ENCODE measurements at places on chromosomes 6 and 20. TPM values are rescaled to one million over a fixed set of nuclear protein-coding genes. Genes with fewer than 3 reads are reported as not detected.

DNA sequence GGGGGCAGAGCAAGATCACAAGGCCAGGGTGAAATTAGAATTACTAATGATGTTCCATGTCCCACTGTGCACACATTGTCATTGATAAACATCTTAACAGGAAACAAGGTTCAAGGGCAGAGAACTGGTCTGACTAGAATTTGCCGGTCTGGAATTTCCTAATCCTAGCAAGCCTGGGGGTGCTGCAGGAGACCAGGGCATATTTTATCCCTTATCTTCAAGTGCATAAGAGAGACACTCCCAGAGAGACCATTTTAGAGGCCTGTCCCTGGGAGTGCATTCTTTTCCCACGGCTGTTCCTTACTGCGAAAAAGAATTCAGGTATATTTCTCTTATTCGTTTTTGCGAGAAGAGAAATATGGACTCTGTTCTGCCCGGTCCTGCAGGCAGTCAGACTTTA lies 41.5 kb downstream of the CD83 start:
- DNase-seq: no peak

GRCh38 chr6:42227173-42227850 lies 9.7 kb upstream of the MRPS10 start:
- DNase-seq: no peak

Gene CSNK2A1
- 124 TPM for total RNA-seq

DNA sequence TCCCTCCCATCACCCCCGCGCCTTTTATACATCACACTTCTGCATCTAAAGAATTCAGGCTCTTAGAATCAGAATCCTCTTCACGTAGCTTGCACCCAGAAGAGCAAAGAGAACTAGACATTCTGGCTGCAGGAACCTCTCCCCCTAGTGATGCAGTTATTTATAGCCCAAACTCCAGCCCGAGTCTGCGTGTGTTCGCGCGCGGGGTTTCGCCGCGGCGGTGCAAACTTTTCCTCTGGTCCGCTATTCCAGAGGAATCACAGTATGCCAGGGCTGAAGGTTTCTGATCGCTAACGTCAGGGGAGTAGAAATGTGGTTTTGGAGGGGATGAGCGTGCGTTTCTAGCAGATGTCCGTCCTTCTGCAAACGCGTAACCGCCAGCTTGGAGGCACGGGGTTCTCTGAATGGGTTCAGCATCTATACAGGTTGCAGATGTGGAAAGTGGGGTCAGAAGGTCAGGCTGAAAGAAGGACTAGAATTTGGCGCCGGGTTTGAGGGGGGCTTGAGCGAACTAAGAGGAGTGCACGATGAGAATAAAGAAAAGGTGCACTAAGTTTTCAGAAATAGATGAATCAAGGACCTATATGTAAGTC lies 1.8 kb downstream of the EPHA7 start:
- no peak for DNase-seq

Gene GFOD1
- 4.4 TPM for total RNA-seq

DNA sequence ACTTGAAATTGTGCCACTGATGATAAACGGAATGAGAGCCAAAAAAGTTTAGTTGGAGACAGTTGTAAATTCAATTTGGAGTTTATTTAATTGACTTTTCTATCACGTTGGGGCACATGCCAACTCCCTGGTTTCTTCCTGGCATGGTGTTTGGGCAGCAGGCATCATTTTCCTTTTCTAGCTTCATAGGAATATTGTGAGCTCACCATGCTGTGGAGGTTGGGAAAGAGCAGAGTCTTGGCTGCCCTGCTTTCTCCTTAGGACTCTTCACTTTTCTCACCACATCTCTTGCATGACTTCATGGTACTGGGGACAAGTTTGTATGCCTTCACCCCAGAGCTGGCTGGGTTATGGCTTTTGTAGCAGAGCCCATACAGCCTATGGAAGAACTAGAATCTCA lies 6.4 kb downstream of the SCAND1 start:
- no peak for DNase-seq

Gene CCDC170
- total RNA-seq: 0.11 TPM

GRCh38 chr20:50234288-50234687 lies 43.7 kb downstream of the CEBPB start:
- no peak for DNase-seq

- DNase-seq: peak; percentile 49
Measured at GRCh38 chr20:51221791-51222408, 199.0 kb upstream of the KCNG1 start.

Gene MYBL2
- 76.2 TPM for total RNA-seq

GRCh38 chr6:6890400-6890858 lies 217.3 kb upstream of the RREB1 start:
- DNase-seq: peak; percentile 66

GRCh38 chr6:146938266-146938665 lies 266.0 kb upstream of the STXBP5 start:
- no peak for DNase-seq

Gene LGSN
- total RNA-seq: 0.07 TPM

Gene SLC25A27
- total RNA-seq: 0.52 TPM

Gene GTSF1L
- total RNA-seq: not detected

DNA sequence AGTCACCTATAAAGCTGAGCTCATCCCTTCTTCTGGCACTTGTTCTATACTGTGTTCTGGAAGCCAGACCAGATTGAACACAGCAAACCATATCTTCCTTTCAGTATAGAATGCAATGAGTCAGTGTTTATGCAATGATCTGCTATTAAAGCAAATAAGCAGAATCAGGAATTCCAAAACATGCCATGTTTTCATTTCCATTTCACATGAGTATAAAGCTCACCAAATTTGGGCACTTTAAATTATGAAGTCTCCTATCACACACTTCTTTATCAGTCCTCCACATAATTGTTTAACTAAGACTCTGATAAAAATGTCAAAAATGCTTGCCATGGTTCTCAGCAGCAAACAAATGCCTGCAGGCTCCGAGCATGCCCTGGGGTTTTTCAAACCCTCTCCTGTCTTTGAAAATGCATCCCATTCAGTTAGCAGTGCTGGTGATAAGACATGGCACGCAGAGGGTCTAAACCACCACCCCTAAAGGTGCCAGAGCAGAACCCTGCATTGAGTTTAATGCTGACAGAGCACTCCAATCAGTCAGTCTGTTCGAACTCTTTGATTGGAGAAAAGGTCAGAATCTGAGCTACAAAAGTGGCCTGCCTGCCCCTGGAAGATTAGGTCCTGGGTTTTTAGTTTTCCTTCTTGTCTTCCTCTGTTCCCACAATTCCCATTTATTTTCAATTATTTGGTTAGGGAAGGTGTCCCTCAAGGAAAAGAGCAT lies 234.1 kb downstream of the GMPR start:
- DNase-seq: no peak

Gene PKIB
- total RNA-seq: 62.9 TPM

- DNase-seq: no peak
Measured at GRCh38 chr6:24378473-24379097, 20.7 kb upstream of the DCDC2 start.

- no peak for DNase-seq
Measured at GRCh38 chr20:3909952-3910366, 20.8 kb downstream of the PANK2 start.

Gene ZNF165
- total RNA-seq: 3.5 TPM

- no peak for DNase-seq
Measured at GRCh38 chr6:137099689-137100403, 55.1 kb upstream of the IL20RA start.

GRCh38 chr6:16844183-16844582 lies 82.9 kb upstream of the ATXN1 start:
- no peak for DNase-seq

DNA sequence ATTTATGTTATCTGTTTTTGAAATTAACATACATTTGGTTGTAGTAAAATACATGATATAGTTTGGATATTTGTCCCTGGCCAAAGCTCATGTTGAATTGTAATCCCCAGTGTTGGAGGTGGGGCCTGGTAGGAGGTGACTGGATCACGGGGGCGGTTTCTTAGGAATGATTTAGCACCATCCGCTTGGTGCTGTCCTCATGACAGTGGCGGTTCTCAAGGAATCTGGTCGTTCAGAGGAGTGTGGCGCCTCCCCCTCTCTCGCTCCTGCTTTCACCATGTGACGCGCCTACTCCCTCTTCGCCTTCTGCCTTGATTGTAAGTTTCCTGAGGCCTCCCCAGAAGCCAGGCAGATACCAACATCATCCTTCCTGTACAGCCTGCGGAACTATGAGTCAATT lies 29.0 kb downstream of the CTCFL start:
- DNase-seq: no peak

Gene RTF2
- 59.7 TPM for total RNA-seq

GRCh38 chr20:63742381-63743024 lies 2.9 kb downstream of the SLC2A4RG start:
- peak; percentile 64 for DNase-seq

Gene SMOC2
- total RNA-seq: 0.18 TPM

Gene KCNQ2
- total RNA-seq: 92.6 TPM

Gene OPRL1
- total RNA-seq: 4.4 TPM

Gene B3GALT4
- 5.6 TPM for total RNA-seq

Gene SLC2A10
- total RNA-seq: 7.4 TPM

GRCh38 chr6:93086351-93086750 lies 333.0 kb downstream of the EPHA7 start:
- no peak for DNase-seq

DNA sequence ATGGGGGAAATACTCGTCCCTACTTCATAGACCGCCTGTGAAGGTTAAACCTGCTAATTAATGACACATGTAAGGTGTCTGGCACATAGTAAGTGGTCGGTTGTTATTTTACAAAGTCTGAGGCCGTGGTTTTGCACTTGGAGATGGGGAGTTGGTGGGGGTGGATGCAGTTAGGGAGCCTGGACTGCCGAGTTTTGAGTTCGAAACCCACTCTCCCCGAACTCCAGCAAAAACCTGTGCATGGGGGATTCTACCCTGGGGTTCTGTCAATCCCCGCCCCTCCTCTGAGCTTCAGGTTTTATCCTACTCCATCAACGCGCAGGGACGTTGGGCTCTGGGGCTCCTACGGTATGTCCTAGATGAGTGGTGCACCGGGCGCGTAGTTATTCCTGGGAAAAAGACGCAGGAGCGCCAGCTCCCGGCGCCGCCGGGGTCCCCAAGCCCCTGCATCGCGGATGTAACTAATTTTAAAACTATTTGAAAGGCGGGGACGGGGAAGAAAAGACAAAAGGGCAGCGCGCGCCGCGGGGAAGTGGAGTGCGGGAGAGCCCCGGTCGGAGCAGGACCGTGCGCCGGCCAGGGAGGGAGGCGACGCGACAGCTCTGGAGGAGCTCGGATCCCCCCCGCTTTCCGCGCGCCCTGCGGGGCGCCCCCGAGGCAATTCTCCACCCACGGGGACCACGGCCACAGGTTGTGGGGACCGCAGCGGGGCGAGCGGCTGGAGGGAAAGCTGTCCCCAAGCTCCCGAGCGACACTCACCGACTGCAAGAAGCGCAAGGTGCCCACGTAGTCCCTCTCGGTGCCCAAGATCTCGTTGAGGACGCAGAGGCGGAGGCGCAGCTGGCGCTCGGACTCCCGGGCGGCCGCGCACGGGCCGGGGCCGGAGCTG lies 672 bp downstream of the PREX1 start:
- DNase-seq: peak; percentile 81

GRCh38 chr20:14866841-14867514 lies 529.6 kb upstream of the FLRT3 start:
- no peak for DNase-seq

Gene MMP24
- 14.8 TPM for total RNA-seq

DNA sequence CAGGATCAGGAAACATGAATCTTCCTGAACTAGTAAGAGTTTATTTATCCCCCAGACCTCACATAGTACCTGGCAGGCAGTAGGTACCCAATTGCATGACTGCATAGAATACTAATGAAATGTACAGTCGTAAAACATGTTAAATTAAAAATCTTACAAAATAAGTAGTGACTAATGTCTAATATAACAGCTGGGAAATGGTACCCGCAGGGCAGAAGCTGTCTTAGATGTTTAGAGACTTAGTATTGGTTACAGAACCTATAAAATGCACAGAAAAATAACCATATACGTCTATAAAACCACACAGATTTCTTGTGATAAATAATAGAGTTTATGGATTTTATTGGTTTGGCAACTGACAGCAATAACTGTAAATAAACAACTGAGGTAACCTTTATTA lies 139.1 kb upstream of the GMDS start:
- DNase-seq: no peak

DNA sequence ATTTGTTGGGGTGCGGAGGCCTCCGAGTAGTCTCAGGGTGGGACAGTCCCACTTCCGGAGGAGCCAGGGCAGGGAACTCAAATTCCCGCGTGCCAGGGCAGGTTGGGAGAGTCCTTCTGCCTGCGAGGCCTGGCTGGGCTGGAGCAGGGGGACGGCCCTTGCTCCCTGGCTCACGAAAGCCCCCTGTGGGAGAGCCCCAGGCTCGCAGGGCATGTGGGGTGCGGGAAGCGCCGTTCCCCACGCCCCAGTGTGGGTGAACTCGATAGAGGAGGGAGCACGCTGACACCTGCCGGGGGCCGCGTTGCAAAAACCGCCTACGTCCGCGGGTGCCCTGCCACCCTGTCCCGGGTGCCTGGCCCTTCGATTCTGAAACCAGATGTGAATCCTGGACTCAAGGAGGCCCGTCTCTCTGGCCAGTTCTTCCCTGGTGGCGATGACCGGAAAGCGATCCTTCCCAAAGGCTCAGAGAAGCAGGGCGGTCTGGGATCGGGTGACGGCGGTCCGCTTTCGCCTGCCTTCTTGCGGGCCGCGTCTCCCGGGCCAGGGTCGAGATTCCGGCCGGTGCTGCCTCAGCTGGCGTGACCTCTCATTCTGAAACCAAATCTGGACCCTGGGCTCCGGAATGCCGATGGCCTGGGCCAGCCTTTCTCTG lies 1846.5 kb upstream of the DEFB115 start:
- DNase-seq: peak; percentile 33

GRCh38 chr20:33674294-33675135 lies at the start of gene NECAB3:
Gene NECAB3 (minus strand): TSS chr20:33674428. CDS start chr20:33674352, 76 bp downstream.
- DNase-seq: peak; percentile 99

Gene CDH26
- 3.1 TPM for total RNA-seq

Gene FOXQ1
- total RNA-seq: 24.8 TPM
